Stimulated activated effector memory CD8-positive, alpha-beta T cell treated with anti-CD3 and anti-CD28 coated beads, Interleukin-12 subunit alpha, Interleukin-12 subunit beta, amount 100 ng/mL, for 72 hours (primary cell): ENCODE measurements at places on chromosomes 16 and 17.

- no peak for DNase-seq
These were observed 432.6 kb downstream of the TOX3 start for GRCh38 chr16:52114379-52114778.

GRCh38 chr17:4948166-4948930, at the start of gene PFN1:
Gene PFN1, minus strand, starts transcription at chr17:4948530. Its CDS starts 136 bp downstream, at chr17:4948394.
- peak; percentile 88 for DNase-seq

GRCh38 chr17:50491505-50491904, 12.8 kb downstream of the RSAD1 start:
- DNase-seq = no peak

- DNase-seq = no peak
These were observed 71.9 kb upstream of the CNEP1R1 start for GRCh38 chr16:49953090-49953489.

DNA sequence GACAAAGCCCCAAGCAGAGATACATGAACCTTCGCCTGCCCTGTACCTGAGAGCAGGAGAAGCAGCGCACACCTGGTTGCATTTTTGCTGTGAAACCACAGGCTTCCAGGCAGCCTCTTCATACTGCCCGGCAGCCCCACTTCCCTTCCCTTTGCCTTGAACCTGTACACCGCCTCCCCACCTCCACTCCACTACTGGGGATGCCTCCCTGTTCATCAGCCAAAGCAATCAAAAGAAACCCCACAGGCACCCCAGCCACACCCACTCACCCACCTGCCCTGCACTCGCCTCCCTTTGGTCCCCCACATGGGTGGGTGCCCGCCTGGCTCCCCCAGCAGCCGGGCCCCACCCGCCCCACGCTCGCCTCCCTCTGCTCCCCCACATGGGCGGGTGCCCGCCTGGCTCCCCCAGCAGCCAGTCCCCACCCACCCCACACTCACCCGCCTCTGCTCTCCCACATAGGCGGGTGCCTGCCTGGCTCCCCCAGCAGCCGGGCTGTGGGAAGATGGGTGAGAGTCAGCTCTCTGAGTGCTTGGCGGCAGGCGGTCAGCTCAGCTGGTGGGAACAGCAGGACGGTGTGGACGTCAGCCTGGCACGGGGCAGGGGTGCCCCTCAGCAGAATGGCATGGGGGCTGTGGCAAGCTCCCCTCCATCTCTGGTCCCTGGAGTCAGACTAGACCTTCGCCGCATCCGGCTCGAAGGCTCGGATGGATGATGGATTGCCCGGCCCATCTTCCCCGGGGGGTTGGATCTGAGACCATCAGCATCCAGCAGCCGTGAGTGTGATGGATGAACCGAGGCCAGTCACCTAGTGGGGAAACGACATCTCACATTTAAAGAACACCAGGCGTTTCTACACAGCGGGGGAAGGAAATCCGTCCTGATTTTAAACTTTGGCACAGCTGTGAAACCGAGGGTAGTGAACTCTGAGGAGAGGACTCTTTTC, 135.6 kb downstream of the BANP start:
- no peak for DNase-seq

GRCh38 chr16:10933865-10934264, 8.4 kb downstream of the DEXI start:
- no peak for DNase-seq

- no peak for DNase-seq
These were observed 10.0 kb downstream of the GPT2 start for GRCh38 chr16:46894036-46894672.

DNA sequence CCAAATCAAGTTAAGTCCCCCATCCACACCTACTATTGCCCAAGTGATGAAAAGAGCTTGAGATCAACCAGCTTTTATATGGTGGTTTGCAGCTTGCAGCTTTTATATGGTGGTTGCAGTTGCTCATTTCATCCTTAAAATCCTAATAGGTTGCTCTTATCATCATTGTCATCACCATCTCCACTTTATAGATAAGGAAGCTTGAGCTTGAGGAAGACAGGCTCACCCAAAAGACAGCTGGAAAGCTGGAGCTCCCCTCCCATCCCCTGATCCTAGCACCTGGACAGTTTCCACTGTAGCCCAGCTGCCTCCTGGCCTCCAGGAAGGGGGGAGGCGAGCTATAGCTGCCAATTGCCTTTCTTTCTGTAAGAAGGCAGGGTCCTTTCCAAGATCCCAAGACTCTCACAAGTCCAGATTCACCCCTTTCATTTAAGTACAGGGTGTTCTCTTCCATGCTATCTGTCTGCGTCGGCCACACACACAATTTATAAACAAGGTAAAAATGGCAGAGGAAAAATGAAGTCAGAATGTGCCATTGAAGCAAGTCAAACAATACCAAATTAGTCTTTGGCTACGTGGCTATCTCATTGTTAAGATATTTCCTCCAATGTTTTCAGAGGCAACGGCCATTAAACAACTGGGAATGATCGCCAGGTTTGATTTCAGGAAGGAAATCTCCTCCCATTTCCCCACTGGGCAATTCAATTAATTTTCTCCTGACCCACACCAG, 63.3 kb downstream of the PECAM1 start:
- no peak for DNase-seq

DNA sequence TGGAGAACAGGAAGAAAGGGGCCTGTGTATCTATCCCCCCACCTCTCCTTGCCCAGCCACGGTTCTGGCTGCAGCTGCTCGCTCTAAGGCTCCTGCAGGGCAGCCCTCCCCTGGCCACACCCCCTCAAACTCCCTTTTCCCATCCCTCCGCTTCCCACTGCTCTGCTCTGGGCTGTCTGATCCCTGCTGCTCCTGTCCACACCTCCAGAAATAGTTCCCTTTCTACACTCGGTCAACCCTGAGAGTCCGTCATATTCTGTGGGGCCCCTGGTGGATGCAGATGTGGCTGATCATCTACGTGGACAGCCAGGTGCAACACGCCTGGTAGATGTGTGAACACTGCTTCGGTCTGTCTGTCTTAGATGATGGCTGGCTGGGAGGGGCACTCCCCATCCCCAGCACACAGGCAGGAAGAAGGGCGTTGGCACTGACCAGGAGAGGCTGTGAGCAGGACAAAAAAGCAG, 19.3 kb upstream of the KRT19 start:
- DNase-seq = no peak

DNA sequence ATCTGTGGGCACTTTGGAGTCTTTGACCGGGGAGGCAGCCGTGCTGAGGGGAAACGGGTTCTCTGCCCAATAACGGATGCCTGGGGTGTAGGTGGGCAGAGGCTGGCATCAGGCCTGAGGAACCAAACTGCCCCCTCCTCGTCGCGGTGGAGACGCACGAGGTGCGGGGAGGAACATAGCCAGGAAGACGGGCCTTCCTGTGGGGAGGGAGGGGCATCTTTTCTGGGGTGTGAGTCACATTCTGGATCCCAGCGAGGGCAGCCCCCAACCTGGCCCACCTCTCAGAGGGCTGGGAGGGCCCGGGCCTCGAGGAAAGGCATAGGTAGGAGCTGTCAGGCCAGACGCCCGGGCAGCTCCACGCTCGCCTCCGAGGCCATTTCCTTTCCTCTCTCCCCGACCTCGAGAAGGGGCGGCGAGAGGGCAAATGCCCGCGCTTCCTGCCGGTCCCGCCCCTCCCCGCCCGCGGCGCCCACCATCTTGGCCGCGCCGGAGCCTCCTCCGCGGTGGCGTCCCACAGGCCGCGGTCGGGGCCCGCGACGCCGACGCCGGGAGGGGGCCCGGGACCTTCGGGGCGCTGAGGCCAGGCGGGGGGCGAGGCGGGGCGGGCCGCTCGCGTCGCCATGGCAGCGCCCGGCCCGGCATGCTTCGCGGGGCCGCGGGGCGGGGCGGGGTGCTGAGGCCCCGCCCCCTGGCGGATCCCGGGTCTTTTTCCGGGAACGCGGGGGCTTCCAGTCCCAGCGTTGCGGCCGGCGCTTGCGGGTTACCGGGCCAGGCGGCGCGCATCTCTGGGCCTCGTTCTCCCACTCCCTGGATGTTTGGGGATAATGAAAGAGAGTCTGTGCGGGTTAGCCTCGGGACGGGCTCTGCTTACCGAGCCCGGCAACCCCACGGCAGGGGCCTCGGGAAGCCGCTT, 13.2 kb downstream of the RAI1 start:
- peak; percentile 87 for DNase-seq
